ENCODE measurements at places on chromosomes 2 and 18. TPM values are rescaled to one million over a fixed set of nuclear protein-coding genes. Genes with fewer than 3 reads are reported as not detected.

The NCKAP5 gene
- total RNA-seq, result 33.3 TPM

The SEMA4C gene
- 24.3 TPM for total RNA-seq

DNA sequence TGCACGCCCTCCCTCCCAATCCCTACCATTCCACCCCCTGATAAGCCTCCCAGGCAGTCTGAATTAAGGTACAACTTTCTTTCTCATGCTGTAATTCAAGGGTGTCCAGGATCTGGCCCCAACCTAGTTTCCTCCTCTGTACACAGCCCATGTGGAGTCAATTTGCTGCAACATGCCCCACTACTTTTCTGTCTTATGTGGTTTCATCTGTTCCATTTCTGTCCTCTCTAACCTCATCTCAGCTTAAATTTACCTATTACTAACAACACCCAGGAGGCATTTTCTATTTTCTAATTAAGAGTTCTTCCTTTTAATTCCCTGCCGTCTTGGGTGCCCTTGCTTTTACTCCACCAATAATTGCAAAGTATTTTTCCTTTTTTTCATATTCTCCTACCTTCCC, 10.0 kb downstream of the PPP4R1 start:
- no peak for DNase-seq

DNA sequence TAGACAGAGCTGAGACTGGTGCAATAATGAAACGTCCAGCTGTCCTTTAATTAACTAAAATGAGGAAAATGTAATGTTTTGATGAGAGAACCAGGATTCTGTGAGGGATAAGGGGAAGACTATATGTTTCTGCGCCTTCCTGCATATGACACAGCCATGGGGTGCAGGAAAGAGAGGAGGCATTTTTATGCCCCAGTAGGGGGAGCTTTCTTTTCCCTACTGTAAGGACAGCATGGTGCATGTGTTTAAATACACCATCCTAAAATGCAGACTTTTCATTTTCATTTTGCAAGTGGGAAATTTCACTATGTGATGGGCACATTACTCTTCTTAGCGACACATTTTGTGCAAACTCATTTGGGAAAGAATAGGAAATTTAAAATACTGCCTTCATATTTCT, 446.1 kb downstream of the ARHGAP15 start:
- no peak for DNase-seq

The ST6GAL2 gene
- 5.9 TPM for total RNA-seq

The SP110 gene
- 12.2 TPM for total RNA-seq

The TGFBRAP1 gene
- total RNA-seq, result 10.2 TPM

- no peak for DNase-seq
Observed at GRCh38 chr2:65922794-65923193, 490.4 kb upstream of the SPRED2 start.

DNA sequence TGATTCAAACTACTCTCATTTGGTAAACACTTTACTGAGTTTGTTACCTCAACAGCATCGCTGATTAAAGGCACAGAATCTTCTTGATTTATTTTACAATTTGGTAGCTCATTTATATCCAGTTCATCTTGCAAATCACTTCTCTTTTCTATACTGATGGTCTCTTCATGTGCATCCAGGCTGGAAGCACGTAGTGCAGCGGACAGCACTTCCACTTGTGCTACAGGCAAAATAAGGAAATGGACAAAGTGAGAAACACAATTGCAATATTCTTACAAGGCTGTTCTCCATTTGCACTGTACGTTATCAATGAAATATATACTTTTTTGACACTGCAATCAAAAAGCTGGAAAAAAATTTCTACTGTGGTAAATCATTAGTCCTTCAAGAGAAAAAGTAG, 51.0 kb downstream of the PPP4R1 start:
- no peak for DNase-seq

Measured in skin of body (tissue), 3 donors.